Dermis microvascular lymphatic vessel endothelial cell (primary cell): ENCODE measurements at places on chromosomes 4 and X. TPM values are rescaled to one million over a fixed set of nuclear protein-coding genes. Genes with fewer than 3 reads are reported as not detected.

DNA sequence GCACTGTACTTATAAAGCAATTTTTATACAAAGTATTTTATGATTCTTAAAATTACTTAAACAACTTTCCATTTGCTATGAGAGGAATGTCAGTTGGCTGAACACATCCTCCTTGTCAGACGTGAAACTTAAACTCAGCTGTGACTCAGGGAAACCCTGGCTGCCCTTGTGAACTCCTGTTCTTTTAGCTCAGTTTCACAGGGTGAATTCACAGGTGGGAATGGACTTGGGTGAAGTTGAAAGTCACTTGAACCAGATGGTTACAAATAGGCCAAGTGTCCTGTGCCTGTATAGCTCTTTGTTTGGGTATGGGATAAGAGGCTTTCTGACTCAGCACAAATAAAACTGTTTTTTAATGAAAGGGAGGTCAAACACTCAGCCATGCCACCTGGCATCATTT is 67.4 kb upstream of the FAM47B start:
- DNase-seq: no peak

The CASK gene
- 27.0 and 39.6 TPM in 2 replicates for total RNA-seq

DNA sequence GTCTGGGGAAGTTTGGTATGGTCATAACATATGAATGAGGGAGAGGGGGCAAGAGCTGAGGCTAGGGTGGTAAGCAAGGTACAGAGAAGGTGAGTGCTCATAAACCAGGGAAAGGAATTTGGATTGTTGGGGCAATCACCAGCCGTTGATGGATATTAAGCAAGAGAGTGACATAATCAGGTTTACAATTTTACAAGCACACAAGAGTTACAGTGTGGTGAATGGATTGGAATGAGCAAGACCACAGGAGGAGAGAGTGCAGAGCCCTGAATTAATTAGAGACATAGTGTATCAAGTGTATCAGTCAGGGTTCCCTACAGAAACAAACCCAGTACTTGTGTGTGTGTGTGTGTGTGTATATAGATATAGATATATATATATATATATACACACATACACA is 18.7 kb upstream of the FMR1NB start:
- DNase-seq: no peak

DNA sequence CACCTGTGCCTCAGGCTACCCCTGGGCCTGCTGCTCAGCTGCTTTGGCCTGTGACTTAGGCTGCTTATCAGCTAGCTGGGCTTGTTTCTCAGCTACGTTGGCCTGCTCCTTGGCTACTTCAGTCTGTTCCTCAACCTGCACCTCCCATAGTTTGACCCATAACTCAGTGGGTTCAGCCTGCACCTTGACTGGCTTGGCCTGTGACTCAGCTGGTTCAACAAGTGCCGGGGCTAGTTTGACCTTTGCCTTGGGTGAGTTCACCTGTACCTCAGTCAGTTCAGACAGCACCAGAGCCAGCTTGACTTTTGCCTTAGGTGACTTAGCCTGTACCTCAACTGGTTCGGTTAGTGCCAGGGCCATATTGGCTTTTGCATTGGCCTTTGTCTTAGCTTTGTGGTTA is 171.2 kb downstream of the MSN start:
- no peak for DNase-seq

GRCh38 chrX:6149060-6149872 is 79.4 kb downstream of the NLGN4X start:
- DNase-seq: no peak

GRCh38 chrX:69362856-69363255 is 141.3 kb upstream of the NALF2 start:
- DNase-seq: no peak

GRCh38 chr4:20252656-20253282 is 1.1 kb downstream of the SLIT2 start:
- no peak for DNase-seq

GRCh38 chr4:96642490-96642889 is 802.6 kb downstream of the PDHA2 start:
- DNase-seq: no peak

The CWH43 gene
- total RNA-seq: not detected in 2 replicates

The ELF4 gene
- total RNA-seq: 9.8 and 14.3 TPM in 2 replicates

DNA sequence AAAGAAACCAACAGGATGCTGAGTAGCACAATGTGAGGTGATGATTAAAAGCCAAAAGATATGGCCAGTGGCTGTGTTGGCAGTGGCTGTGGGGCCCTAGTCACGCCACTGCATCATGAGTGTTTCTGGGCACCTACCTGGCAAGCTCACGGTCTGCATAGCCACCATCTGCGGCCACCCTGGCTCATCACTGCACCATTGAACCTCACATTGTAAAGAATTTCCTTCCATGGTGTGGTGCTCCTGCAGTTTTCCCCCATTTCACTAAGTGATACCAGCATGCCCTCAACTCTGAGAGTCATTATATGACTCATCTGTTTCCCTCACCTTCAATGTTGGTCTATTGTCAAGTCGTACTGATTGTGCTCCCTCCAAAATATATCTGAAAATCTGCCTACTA is 45.5 kb upstream of the CLNK start:
- DNase-seq: no peak

- no peak for DNase-seq
Observed at GRCh38 chr4:111399623-111400022, 745.6 kb upstream of the FAM241A start.

The ARX gene
- total RNA-seq: not detected in 2 replicates

The CLDN2 gene
- not detected in 2 replicates for total RNA-seq

GRCh38 chr4:14049946-14050345 is 422.4 kb upstream of the BOD1L1 start:
- DNase-seq: no peak

DNA sequence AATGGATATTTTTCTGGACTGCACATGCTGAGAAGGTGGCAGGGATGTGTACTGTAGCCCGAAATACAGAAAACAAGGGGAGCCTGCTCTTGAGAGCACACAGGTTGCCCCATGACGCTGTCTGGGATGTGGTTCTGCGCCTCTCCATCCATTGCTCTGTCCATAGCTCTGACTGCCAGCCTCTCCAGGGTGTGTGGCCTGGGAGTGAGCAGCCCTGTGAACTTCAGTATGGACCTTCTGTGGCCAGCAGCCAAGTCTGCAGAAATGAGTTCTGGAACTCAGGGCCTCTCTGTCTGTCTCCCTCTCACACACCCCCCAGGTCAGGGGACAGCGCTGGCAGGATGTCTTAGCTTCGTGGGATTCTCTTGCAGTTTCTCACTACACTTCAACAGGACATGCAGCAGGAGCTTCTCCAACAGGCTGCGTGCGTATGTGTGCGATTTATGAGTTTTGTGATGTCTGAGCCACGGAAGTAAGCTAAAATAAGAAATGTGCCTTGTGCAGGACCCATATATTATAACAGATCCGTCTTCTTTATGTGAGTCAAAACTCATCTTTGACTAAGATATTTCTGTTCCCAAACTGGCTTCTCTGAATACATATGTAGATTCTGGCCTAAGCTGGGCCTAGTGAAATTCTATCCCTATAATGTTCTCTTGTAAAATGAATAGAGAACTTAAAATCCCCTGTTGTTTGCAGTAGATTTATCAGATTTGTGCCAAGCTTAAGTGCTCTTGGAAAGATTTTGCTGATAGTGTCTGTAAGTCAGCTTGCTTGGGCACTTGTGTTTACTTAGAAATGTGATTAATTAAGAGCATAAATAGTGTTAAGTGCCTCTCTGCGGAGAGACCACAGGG is 40.0 kb downstream of the PROM1 start:
- no peak for DNase-seq

DNA sequence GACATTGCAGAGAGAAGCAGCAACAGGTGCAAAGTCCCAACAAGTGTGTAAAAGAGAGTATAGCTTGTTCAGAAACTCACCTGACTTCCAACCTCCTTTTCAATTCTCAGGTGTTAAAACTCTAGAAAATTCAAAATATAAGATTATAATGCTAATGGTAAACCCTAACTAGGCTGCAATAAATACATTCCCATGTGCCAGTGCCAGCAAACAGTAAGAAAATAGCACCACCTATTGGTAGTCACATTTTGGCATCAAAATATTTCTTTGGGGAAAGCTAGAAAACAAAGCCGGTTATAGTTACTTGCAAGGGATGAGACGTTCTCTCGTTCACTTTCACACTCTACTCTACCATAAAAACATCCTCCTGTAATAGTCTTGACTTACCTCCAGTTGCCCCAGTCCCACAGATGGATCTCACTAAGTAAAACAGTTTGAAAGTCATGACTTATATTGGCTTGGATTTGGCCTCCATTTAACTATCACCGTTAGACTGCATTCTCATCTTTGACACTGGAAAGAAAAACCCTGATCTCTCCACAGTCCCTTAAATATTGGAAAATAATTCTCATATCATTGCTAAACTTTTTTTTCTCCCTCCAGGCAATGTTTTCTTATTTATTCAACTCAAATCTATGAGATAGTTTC is 9.6 kb downstream of the BMP3 start:
- peak; percentile 13 for DNase-seq

The CTPS2 gene
- 11.8 and 13.0 TPM in 2 replicates for total RNA-seq

DNA sequence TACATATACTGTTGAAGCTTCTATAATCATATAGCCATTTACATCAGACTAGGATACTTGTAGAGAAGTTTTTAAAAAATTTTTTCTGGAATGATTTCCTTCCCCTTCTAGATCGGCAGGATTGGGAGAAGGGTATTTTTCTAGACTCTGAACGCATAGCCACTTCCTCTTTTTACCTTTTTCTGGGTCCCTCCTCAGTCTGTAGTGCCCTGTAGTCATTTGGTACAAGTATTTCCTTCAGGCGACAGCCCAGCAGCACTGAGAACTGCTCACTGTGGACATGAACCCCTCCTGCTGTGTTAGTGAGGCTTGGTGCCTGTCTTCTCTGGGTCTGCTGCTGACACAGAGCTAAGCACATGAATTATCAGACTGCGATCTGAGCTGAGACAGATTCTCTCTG is 255.4 kb downstream of the ARHGAP10 start:
- no peak for DNase-seq

GRCh38 chr4:172813359-172813923 is 355.2 kb upstream of the GALNT7 start:
- no peak for DNase-seq

DNA sequence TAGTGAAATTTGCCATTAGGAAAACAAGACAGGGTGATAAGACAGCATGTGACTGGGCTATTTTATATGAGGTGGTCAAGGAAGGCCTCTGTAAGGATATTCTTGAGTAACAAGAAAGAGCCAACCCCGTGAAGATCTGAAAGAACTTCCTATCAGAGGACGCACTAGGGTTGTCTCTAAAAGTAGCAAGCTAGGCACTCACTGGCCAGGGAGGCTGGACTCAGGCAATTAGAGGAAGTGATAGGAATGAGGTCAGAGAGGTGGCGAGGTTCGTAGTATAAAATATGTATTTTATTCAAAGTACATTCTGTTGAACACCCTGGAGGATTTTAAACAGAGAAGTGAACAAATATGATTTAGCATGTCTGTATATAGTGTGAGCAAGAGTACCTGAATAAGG is 4.6 kb downstream of the BMPR1B start:
- DNase-seq: no peak

The GRID2 gene
- total RNA-seq: not detected in 2 replicates

GRCh38 chr4:74362347-74362746 is 2.6 kb upstream of the EREG start:
- DNase-seq: no peak

The RAB39B gene
- total RNA-seq: 0.13 and 0.26 TPM in 2 replicates

- no peak for DNase-seq
Observed at GRCh38 chr4:164802301-164802901, 48.5 kb downstream of the SMIM31 start.

GRCh38 chrX:132489578-132490419 is 961 bp upstream of the MBNL3 start:
- DNase-seq: peak; percentile 0

The FOXR2 gene
- total RNA-seq: not detected in 2 replicates

The FRMPD4 gene
- total RNA-seq: not detected in 2 replicates

DNA sequence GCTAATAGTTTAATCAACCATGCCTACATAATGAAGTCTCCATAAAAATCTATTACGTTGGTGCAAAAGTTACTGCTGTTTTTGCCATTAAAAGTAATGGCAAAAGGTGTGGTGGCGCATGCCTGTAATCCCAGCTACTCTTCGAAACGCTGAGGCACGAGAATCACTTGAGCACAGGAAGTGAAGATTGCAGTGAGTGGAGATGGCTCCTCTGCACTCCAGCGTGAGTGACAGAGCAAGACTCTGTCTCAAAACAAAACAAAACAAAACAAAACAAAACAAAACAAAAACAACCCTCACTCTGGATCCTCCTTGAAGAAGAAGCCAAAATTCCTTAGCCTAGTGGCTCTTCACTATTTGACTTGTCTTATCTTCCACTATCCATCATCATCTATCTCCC is 78.0 kb downstream of the MSN start:
- no peak for DNase-seq
